Fibroblast of skin of back (primary cell): ENCODE measurements at places on chromosomes 5 and 9.

DNA sequence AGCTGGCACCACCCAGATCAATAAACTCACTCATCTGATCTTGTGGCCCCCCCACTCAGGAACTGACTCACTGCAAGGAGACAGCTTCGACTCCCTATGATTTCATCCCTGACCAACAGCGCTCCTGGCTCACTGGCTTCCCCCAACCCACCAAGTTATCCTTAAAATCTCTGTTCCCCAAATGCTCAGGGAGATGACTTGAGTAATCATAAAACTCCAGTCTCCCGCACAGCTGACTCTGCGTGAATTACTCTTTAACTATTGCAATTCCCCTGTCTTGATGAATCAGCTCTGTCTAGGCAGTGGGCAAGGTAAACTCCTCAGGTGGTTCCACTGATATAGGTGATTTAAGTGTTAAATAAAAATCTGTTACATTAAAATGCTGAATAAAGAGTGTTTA lies 1.9 kb upstream of the TRIM32 start:
- no peak for DNase-seq

DNA sequence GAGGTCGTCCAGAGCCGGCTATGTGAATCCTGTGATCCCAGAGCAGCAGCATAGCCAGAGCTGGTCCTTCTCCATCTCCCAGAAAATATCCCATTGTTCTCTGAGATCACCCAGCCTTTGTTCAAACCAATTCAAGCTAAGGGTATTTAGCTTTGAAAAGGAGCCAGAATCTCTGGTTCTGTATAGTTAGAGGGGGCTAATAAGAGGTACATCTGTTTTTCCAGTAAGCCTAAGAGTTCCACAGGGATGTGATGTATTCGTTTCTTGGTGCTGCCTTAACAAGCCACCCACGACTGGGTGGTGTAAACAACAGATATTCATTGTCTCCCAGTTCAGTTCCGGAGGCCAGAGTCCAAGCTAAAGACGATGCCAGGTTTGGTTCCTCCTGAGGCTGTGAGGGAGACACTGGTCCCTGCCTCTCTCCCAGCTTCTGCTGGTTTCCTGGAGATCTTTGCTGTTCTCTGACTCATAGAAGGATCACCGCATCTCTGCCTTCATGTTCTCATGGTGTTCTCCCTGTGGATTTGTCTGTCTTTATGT lies 344.8 kb downstream of the MTRR start:
- no peak for DNase-seq

GRCh38 chr9:130962418-130963316 lies 23.6 kb upstream of the FIBCD1 start:
- DNase-seq = peak; percentile 98

GRCh38 chr9:86854898-86855523 lies 92.3 kb downstream of the GAS1 start:
- peak; percentile 88 for DNase-seq

- DNase-seq = peak; percentile 42
Measured at GRCh38 chr9:134616341-134616740, 25.3 kb upstream of the COL5A1 start.

DNA sequence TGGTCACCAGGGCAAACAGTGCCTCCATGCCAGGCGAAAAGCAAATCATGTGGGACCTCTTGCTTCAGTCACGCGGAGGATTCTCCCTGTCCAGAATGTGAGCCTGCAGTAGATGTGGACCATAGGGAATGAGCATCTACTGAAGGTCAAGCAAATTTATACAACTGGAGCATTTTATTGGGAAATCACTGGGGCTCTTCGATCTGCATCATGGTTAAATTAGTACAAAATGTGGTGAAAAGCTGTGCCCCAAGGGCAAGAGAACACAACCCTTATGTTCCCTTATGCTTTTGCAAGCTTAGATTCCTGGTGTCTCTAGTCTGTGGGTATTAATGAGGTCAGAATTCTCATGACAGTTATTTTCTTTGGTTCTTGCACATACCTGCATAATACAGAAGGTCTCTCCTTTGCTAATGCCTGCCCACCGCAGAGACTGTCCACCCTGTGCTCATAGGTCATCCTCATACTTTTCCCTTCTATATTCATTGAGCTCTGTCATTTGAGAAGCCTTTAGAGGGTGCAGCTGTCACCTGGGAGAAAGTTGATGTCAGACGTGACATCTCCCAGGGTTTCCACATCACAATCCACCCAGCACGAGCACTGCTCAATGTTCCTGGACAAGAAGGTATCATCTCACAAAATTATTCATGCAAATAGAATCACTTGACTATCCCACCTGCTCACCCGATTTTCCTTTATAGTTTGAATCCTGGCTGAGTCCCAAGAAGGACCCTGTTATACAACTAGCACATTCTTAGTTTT lies 111.7 kb downstream of the NXNL2 start:
- DNase-seq = no peak

DNA sequence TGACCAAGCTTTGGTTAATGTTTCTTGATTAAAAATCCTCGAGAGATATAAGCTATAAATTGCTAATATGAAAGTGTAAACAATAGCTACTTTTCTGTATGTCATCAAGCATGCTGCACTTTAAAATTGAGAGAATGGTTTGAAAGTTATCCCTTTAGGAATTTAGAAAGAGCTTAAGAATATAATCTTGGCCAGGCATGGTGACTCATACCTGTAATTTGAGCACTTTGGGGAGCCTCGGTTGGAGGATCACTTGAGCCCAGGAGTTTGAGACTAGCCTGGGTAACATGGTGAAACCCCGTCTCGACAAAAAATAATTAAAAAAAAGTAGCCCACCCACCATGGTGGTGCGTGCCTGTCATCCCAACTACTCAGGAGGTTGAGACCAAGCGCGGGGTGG lies 12.2 kb upstream of the MROH2B start:
- peak; percentile 21 for DNase-seq

DNA sequence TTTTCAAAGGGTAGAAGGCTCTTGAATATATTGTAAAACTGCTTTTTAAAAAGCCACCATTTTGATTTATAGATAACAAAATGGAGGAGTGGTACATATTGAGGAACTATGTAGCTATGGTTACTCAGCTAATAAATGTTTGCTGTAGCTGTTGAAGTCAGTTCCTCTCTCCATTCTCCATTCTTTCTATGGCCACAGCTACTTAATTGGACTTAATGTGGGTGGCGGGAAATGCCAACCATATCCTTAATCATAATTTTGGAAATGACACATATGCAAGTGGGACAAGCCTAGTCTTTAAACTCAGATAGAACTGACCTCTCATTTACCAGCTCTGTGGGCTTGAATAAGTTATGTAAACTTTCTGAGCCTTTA lies 10.6 kb downstream of the CDKN2A start:
- no peak for DNase-seq

- DNase-seq = no peak
Measured at GRCh38 chr5:170536525-170536924, 32.7 kb downstream of the KCNIP1 start.

DNA sequence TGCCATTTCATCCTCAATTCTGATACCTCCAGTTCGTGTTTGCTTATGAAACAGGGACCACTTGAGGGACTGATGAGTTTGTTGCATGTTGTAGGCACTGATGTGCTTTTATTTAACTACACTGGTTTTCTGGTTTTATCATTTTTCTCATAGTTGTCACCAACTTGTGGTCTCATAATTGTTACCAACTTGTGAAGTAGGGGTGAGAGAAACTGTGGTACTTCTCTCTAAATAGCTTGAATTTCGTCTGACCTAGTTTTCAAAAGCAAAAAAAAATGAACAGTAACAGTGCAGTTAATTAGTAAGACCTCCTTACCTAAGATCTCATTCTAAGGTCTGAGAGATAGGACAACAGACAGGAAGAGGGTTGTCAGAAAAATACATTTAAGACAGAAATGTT lies 78.0 kb downstream of the ANXA2R start:
- no peak for DNase-seq

- peak; percentile 40 for DNase-seq
Measured at GRCh38 chr9:134328841-134329575, 2.8 kb downstream of the RXRA start.

- DNase-seq = peak; percentile 46
Measured at GRCh38 chr5:65213921-65214525, 267.7 kb downstream of the ADAMTS6 start.
